ENCODE measurements at places on chromosomes 2 and 18.

GRCh38 chr18:74828200-74828599 is 230.5 kb downstream of the ZNF407 start:
- DNase-seq: no peak

DNA sequence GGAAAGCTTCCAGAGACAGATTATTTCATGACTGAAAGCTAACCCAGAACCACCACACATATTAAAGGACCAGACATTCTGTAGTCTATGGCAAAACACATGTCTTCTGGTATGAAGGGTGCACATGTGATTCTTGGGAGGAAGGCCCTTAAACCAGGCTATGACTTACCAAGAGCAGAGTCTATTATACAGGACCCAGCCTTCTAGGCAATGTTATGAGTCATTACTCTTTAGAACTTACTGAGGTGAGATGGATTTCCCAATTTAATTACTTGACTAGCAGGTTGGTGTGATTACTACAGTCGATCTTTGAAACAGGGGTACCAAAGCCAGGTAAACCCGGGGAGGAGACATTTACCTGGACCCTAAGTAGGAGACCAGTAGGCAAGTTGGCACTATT is 350.8 kb downstream of the TRIB2 start:
- DNase-seq: no peak

- no peak for DNase-seq
Measured at GRCh38 chr2:150788426-150789140, 301.1 kb upstream of the RND3 start.

DNA sequence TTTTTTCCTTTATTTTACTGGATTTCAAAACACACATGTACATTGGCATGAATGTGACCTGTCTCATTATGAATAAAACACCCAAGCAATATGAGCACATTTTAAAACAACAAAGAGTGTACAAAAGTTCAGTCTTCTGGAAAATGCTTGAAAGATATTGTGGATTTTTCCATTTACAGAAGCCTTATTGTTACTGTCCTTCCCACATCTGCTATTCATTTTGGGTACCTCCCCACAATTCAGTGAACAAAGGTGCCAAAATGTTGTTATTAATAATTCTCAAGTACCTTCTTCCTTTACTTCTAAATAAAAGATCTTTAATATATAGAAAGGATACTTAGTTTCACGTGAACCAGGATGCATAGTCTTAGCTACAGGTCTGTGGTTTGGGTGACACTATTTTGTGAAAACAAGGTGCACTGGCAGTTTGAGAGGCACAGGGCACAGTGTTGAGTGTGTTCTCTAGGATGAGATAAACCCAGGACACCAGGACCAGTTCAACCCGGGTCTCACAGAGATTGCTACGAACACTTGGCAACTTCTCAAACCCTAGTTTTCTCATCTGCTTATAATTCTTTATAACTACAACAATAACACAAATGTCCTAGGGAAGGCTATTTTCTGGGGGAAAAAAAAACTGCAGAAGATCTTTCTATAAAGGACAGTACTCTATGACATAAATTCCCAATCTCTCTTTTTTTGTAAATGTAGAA is 84.5 kb upstream of the GALNT5 start:
- DNase-seq: peak; percentile 11

DNA sequence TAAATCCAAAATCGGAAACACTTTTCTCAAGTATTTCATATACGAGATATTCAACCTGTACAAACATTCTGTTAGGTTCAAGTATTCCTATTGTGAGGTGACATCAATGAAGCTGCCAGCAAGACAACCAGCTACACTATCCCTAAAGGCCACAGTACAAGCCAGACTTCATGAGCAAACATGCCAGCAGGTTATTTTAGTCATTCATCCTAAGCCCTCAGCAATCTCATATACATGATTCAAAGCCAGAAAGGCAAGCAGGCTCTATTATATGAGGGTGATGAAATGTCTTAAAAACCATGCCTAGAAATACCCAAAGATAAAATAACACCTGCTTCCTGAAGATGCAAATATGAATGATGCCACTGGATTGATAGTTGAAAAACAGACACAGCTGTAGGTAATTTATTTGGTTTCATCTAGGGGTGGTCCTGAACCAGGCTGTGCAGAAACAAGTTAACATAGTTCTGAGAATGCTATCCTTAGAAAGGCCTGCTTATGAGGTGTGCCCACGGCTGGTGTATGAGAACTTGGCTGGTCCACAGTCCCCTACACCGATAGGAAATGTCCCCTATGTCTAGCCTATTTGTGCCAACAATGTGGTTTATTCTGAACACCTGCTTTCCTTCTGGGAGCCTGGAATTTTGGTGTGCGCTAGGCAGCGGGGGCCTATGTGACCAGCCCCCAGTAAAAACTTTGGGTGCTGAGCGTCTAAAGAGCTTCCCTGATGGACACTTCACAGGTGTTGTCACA is 48.2 kb upstream of the KIDINS220 start:
- DNase-seq: no peak

DNA sequence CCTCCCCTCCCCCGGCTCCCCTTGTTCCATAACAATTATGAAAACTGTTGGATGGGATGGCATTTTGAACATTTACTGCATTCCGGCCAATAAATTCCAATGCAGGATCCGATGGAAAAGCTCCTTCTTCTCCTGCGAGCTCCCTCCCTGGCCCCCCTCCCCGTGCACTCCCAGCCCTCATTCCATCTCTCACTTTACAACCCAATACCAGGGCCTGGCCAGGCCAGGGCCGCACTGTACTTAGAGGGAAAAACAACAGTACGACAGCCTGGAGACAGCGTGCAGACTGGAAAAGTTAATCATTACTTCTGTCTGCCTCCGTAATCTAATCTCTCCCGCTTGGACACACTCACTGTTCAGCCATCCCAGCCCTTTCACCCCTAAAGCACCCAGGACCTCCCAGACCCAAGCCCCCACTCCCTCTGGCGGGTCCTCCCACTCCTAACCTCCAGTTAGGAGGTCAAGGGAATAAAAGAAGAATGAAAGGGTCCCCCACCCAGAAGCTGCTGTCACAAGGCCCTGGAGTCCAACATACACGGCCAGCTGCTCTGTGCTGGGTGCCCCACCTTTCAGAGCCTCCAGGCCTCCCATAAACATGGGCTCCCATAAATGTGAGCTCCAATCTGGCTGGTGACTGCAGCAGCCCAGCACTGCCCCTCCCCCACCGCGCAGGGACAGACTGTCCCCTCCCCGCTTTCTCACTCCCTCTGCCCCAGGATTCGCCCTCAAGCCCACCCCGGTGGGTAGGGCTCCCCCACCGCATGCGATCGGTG is 20.6 kb downstream of the SMAD7 start:
- DNase-seq: peak; percentile 82
